ENCODE measurements at places on chromosomes 11 and 22. TPM values are rescaled to one million over a fixed set of nuclear protein-coding genes. Genes with fewer than 3 reads are reported as not detected.

GRCh38 chr11:17244046-17244445, 32.5 kb upstream of the NUCB2 start:
- no peak for DNase-seq

DNA sequence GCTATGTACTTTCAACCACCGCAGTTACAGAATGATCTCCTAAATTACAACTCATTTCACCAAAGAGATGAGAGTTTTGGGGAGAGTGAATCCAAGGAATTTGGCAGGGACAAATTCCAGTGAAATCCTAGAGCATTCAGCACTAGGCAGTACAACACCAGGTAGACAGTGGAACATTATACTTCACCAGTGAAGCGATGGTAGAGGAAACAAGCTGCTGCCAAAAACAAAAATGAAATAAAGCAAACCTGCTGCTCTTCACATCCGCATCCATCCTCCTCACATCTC, 16.9 kb downstream of the SMCO4 start:
- DNase-seq = no peak

GRCh38 chr22:32024796-32025195, 18.3 kb upstream of the SLC5A1 start:
- DNase-seq = no peak

DNA sequence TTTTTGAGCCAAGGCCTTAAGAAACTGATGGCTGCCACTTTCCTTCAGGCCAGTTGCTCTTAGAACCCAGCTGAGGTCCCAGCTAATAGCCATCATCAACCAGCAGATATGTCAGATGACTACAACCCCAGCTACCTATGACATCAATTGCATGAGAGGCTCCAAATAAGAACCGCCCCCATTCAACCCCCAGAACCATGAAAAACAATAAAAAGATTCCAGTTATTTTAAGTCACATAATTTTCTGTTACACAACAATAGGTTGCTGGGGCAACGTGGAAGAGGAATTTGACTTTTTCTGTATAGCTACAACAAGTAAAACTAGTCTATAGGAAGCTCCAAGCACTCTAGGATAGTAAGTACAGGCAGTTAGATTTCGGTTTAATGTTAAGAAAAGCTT, 216.3 kb upstream of the MTNR1B start:
- DNase-seq = no peak

- no peak for DNase-seq
Measured at GRCh38 chr11:111352231-111352746, 26.8 kb downstream of the POU2AF1 start.

DNA sequence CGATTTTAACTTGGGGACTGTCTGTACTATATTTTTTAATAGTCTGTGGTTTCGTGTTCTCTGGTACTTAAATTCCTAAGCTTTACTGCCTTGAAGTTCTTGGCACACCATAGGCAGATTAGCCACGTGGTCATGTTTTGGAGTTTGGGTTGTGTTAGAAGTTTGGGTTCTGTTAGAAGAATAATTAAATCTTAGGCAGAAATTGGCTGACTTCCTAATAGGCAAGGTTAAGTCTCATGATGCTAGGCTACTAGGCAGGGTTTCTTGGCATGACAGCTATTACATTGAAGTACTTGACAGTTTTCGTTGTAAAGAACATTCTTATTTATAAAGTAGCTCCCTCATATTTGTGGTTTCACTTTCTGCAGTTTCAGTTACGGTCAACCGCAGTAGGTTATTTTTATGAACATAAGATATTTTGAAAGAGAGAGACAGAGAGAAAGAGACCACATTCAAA, 30.0 kb upstream of the MMP7 start:
- DNase-seq = no peak

GRCh38 chr11:34468209-34468841, 29.6 kb downstream of the CAT start:
- peak; percentile 17 for DNase-seq

GRCh38 chr11:86518211-86518610, 143.5 kb downstream of the CCDC81 start:
- no peak for DNase-seq

- DNase-seq = no peak
Measured at GRCh38 chr11:59953463-59954218, 10.2 kb upstream of the OOSP4A start.

The CHRNA10 gene
- total RNA-seq = 1.1 TPM

The HTR3A gene
- total RNA-seq = not detected
